ENCODE measurements at places on chromosomes 6 and 20.

GRCh38 chr6:52263709-52264540, 19.6 kb upstream of the IL17F start:
- peak; percentile 78 for DNase-seq

DNA sequence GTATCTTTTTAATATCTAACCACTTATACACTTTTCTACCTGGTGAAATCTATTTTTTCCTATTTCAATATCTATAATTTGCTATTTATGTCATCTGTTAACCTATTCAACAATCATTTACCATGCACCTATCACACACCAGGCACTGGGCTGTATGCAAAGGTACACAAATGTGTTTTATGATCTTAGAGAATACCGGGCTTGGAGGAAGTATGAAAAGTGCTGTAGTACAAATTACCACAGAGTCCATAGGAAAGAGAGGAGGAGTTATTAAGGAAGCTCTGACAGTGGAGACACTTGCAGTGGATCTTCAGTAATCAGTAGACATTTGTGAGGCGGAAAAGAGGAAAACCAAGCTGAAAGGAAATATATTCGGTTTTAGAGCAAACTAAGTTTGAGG, 96.0 kb downstream of the HIVEP2 start:
- no peak for DNase-seq

GRCh38 chr6:7154341-7155139, 46.8 kb downstream of the RREB1 start:
- DNase-seq = no peak

DNA sequence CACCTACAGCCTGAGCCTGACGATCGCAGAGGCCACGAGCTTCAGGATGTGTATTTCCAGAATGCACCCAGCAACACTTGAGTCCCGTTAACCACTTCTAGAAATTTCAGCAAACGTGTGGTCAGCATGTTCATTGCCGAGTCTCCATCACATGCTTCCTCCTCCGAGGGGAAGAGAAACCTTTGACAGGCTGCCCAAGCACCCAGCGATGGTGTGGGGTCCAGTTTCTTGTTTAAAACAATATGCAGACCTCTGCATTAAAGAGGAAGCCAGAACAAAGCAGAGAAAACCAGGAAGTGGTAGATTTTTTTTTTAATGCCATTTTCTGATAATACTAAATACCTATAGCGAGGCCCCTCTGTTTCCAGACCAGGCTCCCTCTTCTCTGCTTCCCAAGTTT, 71.9 kb downstream of the GNAS-AS1 start:
- DNase-seq = no peak

DNA sequence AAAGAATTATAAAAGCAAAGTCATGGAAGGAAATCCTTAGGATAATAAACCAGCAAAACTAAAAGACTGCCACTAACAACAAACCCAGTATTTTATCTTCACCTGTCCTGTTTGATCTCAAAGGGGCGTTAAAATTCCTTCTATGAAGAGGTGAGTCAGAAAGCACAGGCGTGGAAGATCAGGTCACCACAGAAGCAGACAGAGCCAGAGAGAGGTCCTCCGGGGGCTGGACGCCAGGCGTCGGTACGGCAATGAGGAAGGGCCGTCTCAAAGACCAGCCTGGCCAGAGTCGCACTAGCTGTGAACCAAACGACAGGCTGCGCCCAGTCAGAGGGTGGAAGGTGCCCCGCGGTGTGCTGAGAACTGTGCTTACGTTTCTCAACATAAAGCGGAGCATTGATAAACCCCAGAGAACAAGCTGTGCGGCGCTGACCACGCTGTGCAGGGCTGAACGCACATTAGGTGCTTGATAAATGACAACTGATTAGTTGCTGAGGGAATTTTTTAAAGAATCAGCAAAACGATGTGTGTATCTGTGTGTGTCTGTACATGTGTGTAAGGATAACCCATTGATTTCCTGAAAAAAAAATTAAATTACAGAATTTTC, 85.6 kb downstream of the RNASET2 start:
- no peak for DNase-seq

DNA sequence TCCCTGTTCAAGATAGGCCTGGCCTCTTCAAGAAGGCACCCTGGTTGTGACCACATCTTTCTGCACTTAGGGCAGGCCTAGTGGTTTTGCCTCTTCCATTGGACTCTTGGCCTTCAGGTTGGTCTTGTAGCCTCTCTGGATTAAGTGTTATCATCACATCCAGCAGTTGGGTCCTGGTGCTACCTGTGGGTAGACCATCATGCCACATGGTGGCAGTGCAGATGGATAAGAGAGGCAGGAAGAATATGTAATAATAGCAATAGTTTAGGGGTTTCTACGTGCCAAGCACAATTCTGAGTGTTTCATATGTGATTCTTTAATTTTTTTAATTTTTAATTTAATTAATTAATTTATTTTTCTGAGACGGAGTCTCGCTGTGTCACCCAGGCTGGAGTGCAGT, 28.5 kb upstream of the SNRPB2 start:
- DNase-seq = no peak

- no peak for DNase-seq
These were observed 474.1 kb downstream of the RNF144B start for GRCh38 chr6:18861204-18861603.

DNA sequence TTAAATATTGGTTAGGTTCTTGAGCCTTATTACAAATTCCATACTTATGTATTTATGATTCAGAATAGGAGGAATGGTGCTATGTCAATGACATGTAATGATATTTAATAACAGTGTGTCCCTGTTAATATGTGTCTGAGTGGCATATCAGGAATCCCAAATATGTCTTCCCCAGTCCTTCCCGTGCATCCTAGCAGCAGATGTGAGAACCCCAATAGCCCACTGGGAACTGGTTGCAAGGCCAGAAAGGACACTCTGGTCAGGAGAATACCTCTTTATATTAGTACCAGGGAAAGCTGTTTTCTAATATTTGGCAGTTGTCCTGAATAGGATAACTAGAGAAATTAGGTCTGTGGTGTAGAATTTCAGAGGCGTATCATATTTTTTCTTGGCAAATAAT, 159.1 kb upstream of the PDE7B start:
- DNase-seq = no peak

DNA sequence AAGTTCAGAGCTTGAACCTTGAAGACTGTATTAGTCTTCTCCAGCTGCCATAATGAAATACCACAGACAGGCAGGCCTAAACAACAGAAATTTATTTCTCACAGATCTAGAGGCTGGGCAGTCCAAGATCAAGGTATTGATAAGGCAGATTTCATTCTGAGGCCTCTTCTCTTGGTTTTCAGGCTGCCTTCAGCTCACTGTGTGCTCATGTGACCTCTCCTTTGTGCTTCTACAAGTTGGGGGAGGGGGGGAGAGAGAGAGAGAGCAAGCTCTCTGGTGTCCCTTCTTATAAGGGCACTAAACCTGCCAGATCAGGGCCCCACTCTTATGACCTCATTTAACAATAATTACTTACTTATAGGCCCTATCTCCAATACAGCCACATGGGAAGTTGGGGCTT, 102.6 kb upstream of the RSPO3 start:
- no peak for DNase-seq

GRCh38 chr6:122838060-122838780, 49.2 kb downstream of the SMPDL3A start:
- DNase-seq = no peak

- DNase-seq = no peak
These were observed 719.6 kb downstream of the TBC1D32 start for GRCh38 chr6:120614723-120615122.

DNA sequence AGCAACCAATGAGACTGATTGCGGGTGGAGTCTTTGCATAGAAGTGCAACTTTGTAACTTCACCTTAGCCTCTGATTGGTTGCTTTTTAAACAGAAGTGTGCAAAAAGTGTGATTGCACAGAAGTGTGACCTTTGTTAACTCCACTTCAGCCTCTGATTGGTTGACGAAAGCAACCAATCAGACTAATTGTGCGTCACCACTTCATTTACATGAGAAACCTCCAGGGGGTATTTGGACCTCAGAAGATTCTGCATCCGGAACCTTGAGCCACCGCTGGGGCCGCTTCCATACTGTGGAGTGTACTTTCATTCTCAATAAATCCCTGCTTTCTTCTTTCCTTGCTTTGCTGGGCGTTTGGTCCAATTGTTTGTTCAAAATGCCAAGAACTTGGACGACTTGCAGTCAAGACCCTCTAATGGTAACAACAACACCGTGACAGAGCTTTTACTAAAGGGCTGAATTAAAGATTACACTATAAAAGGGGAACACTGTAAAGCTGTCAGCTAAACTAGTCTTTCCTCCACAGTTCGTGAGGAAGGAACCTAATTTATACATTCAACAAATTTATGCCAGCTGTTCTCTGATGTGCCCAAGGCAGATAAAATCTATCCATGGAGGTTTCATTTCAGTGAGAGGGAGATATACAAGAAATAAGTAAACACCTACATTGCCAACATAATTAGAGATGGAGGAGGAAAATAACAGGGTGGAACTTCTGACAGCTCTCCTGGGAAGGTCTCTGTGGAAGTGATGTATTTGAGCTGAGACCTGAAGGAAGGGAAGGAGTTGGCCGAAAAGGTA, 1.4 kb upstream of the HECA start:
- no peak for DNase-seq

GRCh38 chr6:46210294-46210693, 39.5 kb upstream of the ENPP5 start:
- DNase-seq = no peak

- no peak for DNase-seq
These were observed 1.2 kb downstream of the TSBP1 start for GRCh38 chr6:32370505-32370904.

DNA sequence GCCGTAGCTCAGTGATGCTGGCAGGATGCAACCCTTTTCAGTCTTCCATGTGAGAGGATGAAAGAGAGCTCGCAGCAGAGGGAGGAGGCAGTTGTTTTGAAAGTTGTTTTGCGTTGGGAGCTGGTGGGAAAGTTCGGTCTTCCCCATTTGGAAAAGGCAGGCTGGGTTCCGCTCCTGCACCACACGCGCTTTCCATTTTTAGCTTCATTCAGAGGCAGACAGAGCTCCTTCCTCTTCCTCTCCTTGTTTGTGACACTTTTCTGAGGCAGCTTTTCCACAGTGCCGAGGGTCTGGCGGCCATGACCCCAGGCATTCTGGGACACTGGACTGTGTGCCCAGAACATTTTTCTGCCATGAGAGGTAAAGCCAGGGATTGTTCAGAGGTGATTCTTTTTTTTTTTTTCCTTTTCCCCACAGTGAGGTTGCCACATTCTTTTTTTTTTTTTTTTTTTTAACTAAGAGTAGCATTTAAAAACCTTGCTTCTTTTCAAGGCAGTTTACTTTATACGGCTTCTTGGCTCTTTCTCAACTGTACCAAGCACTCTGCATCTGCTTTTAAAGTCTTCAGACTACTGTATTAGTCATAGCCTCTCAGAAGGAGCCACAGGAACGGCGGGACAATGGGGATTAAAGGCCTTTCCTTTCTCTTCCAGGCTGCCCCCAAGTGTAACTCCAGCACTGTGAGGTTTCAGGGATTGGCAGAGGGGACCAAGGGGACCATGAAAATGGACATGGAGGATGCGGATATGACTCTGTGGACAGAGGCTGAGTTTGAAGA, 1.6 kb downstream of the PRDM1 start:
- no peak for DNase-seq

GRCh38 chr6:168791917-168792316, 350.9 kb downstream of the SMOC2 start:
- DNase-seq = no peak

- DNase-seq = no peak
These were observed 172.9 kb downstream of the ADGRG6 start for GRCh38 chr6:142474531-142475289.

- no peak for DNase-seq
These were observed 8.0 kb downstream of the REPS1 start for GRCh38 chr6:138979813-138980668.

- no peak for DNase-seq
These were observed 7.5 kb downstream of the F13A1 start for GRCh38 chr6:6312901-6313441.

- DNase-seq = peak; percentile 4
These were observed 677.6 kb downstream of the KIF16B start for GRCh38 chr20:15895560-15896084.

GRCh38 chr6:159981403-159982245, 12.7 kb downstream of the IGF2R start:
- DNase-seq = peak; percentile 46

- peak; percentile 38 for DNase-seq
These were observed 10.6 kb downstream of the SIRPG start for GRCh38 chr20:1646975-1647431.

GRCh38 chr20:5260889-5261288, 55.9 kb downstream of the PROKR2 start:
- DNase-seq = no peak

DNA sequence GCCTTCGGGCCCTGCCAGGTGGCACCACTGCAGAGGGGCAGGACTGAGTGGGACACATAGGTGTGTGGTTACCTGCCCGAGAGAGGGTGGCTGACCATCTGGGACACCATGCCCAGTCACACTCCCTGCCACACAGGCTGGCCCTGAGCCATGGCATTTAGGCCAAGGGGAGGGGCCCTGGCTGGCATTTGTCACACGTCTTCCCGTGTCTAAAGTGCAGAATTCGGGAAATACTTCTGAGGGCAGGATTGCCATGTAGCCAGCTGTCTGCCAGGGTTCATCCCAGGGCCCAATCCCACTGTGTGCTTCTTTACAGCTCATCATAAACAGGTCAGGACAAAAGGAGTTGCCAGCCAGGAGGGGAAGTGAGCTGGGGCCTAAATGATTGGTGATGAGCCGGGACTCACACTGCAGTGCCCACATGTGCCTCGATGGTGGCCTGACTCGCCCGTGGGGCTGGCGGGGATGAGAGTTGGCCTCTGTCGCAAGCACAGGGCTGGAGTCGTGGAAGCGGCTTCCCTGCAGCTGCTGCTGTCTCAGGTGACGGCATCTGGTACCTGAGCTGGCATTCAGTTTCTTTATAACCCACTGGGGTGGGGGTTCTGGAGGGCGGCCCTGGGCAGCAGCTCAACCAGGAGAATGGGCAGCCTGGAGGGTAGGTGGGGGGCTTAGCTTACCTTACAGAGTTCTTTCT, 5.9 kb upstream of the UNC93A start:
- no peak for DNase-seq

GRCh38 chr6:113627480-113627879, 229.7 kb upstream of the MARCKS start:
- no peak for DNase-seq

DNA sequence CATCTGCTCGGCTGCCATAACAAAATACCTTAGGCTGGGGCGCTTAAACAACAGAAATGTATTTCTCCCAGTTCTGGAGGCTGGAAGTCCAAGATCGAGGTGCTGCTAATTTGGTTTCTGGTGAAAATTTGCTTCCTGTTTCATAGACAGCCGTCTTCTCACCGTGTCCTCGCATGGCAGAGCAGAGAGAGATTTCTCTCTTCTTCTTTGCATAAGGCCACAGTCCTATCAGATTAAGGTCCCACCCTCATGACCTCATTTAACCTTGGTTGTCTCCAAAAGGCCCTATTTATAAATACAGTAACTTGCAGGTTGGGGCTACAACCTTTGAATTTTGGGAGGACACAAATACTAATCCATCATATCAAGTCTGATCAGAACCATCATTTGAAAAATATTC, 544.3 kb downstream of the KIF16B start:
- no peak for DNase-seq

Data from stimulated activated CD4-positive, alpha-beta T cell treated with anti-CD3 and anti-CD28 coated beads, Interleukin-4, amount 100 ng/mL, for 24 hours (primary cell).